Mammary epithelial cell (primary cell): ENCODE measurements at places on chromosomes 1 and 21. TPM values are rescaled to one million over a fixed set of nuclear protein-coding genes. Genes with fewer than 3 reads are reported as not detected.
A peak's percentile ranks its signal among the peaks of the same experiment; 100 is the strongest.

DNA sequence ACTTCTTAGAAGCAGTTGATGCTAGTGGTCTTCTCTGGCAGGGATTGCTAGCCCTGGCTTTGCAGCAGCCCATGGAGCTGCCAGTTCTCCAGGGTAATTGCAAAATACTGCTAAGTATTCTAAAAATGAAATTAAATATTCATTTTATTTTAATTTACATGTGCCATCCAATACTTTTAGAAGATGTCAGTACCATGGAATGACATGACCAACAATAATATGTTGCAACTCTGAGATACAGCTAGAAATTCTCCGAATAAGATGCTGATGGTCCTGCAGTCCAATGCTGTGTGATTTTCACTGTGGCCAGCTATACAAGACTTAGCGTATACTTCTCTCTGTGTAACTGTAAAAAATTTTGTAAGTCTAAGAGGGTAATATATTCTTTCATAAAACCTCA is 20.0 kb upstream of the WARS2 start:
- DNase-seq = no peak

DNA sequence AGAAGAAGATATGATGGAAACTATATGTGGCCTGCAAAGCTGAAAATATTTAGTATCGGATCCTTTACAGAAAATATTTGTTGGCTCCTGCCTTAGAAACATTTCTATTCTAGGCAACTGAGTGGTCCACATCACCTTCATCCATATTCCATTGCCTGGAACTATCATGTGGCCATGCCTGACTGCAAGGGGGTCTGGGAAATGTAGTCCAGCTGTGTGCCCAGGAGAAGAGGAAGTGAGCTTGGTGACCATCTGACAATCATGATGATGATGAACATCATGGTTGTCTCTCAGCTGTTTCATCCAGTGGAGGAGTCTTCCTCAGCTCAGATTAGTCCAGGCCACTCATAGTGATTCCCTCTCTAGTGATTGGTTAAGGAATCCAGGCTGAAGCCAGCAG is 61.8 kb upstream of the IFNLR1 start:
- DNase-seq = no peak

GRCh38 chr1:2229911-2230731 is 2.0 kb downstream of the SKI start:
- DNase-seq = peak; percentile 53

GRCh38 chr1:109091078-109091838 is 694 bp downstream of the TMEM167B start:
- no peak for DNase-seq

GRCh38 chr1:6500544-6501278 is 9.2 kb upstream of the PLEKHG5 start:
- no peak for DNase-seq

GRCh38 chr1:55741516-55741915 is 526.4 kb upstream of the USP24 start:
- no peak for DNase-seq

- no peak for DNase-seq
These were observed 439.5 kb downstream of the SMYD3 start for GRCh38 chr1:246067432-246068216.

DNA sequence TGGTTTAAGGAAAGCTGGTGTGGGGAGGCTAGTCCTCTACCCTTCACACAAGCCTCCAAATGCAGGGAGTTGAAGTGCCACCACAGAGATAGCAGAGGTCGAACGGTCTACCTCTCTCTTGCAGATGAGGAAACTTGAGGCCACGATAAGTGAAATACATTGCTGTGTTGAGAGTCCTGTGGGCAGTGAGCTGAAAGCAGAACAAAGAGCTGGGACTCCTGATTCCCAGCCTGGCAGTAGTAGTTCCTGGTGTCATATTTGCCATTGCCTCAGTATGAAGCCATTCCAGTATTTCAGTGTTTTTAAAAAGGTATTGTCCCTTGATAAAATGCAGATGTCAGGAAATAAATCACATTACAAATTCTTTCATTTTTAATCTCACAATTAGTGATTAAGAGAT is 28.6 kb downstream of the AK4 start:
- DNase-seq = no peak

GRCh38 chr1:206469933-206470691 is at the start of gene IKBKE:
TSS of gene IKBKE (plus strand) at chr1:206470476. CDS start at chr1:206473228, 2,752 bp downstream.
- peak; percentile 69 for DNase-seq

DNA sequence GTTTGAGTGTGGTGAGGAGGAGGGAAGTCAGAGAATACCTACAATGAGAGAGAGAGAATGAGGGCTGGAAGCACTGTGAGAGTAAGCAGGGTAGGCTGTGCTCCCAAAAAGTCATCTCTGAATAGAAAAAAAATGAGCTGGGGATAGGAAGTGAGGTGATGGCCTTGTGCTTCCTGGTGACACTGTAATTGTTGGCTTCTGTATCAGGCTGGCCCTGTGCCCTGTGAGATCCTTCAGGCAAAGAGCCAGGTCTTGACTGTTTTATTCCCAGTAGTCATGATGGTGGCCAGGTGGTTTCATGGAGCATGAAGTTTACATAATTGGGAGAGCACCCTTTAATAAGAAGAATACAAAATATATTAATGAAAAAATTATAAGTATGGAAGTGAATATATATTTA is 20.4 kb upstream of the SPATA6 start:
- DNase-seq = no peak

GRCh38 chr1:75264112-75264511 is 129.9 kb downstream of the LHX8 start:
- no peak for DNase-seq

DNA sequence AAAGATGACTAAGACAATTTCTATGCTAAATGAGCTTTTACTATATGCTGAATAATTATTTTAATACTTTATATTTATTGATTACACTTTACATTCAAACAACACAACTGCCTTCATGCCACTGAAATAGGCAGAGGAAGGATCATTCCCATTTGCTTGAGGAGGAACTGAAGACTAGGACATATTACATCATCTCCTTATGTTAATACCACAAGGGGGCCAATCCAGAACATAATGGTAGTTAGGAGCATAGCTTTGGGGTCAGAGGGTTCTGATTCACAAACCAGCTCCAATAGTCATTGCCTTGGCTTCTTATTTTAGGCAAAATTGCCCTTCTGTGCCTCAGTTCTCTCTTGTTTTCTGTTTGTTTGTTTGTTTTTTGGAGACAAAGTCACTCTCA is 306.5 kb downstream of the KCNH1 start:
- no peak for DNase-seq

DNA sequence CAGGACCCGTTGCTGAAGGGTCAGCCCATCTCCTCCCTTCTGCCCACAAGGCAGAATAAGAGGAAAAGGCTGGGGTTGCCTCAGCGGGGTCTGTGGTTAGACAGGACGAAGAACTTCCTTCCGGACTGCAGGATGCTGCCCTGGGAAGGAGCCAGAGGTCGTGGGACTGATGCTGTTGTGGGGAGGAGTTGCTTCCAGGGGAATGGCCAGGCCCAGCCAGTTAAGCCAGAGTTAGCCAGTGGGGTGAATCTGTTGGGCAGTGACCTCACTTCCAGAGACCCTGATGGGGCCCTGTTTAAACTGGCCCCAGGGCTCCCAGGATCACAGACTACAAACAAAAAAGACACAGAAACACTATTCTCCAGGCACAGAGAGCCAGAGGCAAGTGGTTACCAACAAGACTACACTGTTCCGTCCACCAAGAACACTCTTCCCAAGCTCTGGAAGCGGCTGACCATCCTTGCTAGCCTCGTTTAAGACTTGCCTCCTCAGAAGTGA is 13.0 kb downstream of the FAM229A start:
- no peak for DNase-seq

PLA2G2D gene
- not detected in 2 replicates for total RNA-seq

B3GALT5 gene
- not detected for total RNA-seq

TAL1 gene
- total RNA-seq = not detected

AP4B1 gene
- total RNA-seq = 15.7 and 21.4 TPM in 2 replicates

GLMN gene
- 11.9 and 12.9 TPM in 2 replicates for total RNA-seq

TINAGL1 gene
- 334 and 433 TPM in 2 replicates for total RNA-seq

HSPB7 gene
- not detected in 2 replicates for total RNA-seq

CD53 gene
- not detected in 2 replicates for total RNA-seq

SESN2 gene
- total RNA-seq = 83.0 TPM
